ENCODE measurements at places on chromosomes 2 and 18.
A peak's percentile ranks its signal among the peaks of the same experiment; 100 is the strongest.

DNA sequence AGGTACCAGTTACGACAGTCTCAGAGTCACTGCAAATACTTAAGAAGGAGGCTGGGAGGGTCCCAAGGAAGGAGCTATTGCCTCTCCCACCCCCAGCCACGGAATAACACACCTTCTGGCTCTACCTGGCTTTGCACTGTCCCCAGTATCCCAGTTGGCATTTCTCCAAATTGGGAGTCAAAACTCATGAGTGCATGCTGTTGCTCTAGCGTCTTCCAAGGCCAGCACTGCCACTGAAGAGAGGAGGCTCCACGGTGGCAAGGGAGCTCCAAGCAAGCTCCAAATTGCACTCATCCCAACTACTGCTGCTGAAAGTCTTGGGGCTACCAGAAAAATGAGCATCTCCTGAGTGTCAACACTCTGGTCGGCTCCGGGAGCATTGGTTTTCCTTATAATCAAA is 1.6 kb downstream of the SCTR start:
- DNase-seq, result no peak

- DNase-seq, result no peak
Measured at GRCh38 chr2:155332016-155332415, 633.5 kb downstream of the KCNJ3 start.

- no peak for DNase-seq
Measured at GRCh38 chr18:38900445-38900844, 1334.8 kb upstream of the CELF4 start.

- no peak for DNase-seq
Measured at GRCh38 chr18:26208977-26209376, 17.3 kb upstream of the TAF4B start.

DNA sequence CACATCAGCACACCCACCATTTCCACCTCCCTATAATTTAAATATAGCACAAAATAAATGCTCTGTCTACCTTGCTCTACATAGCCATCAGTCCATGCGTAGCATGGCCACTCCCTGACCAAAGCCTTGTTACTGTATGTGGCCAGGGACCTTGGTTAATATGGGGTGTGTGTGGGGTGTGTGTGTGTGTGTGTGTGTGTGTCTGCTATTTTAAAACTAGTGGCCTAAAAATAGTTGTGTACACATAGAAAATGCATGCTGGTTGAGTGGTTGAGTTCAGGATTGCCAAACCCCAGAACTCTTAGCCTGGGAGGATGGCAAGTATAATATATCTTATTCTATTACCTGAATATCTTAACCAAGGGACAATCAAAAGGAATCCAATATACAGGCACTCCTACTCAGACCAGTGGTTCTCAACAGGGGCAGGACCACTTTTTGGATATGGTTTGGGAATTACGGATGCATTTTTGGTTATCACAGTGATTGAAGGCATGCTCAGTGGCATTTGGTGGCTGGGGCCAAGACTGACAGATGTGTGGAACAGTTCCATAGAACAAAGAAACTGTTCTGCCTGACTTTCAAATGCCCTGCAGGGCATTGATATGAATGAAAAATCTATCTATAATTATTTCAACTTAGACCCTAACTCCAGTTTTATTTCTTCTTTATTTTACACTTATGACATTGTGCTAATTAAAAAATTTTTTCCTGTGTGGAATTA is 72.3 kb upstream of the PSME4 start:
- no peak for DNase-seq

DNA sequence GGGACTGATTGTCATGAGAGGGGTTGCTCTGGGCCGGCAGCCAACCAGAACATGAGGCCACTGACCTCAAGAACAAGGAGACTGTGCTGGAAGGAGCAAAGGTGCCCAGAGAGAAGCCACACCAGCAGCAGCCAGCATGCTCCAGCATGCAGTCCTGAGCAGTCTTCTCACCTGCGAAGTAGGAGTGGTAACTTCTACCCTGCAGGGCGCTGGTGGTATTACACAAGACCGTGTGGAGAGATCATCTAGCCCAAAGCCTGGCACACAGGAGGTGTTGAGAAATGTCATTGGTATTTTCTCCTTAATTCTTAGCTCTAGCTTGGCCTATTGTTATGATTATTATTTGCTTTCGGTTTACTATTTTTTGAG is 132.7 kb downstream of the TSN start:
- DNase-seq, result peak; percentile 31

DNA sequence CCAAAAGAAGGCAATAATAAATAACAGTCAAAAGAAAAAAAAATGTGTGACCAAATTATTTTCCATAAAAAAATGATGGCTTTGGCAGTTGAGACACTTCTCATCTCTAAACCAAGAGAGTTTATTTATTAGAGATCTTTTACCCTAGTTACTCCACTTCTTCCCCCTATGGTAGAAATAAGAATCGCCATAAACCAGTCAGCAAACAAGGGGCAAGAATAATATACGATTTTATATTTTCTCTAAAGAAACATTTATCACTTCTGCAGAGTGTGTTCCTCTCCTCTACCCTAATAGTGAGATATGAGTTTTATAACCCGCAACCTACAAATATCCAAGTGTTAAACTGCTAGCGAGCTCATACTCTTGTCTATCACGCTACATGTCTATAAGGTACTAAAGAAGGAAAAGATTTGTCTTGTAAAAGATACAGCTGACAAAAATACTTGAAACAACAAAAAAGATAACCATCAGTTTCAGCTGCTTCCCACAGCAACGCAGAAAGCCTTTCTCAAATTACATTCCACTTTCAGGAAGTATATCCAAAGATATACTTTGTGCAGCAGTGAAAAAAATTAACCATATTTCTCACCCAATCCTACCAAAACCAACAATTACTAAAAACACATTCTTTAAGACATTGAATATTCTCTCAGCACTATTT is 2.3 kb downstream of the RNF103 start:
- DNase-seq, result no peak

DNA sequence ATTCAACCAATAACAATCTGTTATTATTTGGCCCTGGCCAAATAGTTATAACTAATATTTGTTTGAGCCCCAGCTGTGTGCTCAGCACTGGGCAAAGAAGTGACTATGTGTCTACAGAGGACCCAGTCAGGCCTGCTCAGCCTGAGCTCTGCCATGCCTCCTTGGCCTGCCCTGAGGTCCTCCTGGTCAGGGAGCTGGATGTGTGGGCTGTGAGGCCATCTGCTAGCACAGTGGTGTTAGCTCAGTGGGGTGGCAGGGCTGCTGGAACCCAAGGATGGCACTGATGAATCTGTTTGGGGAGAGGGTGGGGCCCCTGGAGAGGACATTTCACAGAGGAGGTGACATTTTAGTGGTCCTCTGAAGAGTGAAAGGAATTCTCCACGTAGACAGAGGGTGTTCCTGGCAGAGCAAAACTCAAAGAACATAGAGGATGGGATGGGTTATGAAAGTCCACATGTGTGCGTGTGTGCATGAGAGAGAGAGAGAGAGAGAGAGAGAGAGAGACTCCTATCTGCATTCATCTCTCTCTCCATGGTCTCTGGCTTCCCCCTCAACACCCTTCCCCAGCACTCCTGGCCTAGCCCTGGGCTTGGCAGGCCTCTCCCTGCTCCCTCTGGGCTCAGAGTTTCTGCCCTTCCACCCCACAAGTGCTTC is 21.2 kb upstream of the ATOH8 start:
- no peak for DNase-seq

- DNase-seq, result no peak
Measured at GRCh38 chr2:43898838-43899346, 60.1 kb downstream of the ABCG8 start.

DNA sequence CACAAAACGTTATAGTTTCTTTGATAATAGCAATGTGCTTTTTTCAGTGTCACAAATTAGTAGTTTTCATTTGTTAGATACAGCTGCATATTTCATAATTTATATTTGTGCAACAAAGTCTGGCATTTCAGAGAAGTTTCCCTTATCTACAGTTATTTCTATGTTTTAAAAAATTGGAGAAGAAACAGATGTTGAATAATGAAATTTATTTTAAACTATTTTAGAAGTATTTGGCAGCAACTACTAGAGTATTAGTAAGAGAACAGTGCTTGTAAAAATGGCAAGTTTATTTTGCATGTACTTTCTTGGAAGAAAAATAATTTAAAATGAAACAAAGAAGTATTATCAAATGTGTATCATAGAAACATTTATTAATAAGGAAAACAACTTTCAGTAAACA is 68.6 kb upstream of the COL5A2 start:
- no peak for DNase-seq

GRCh38 chr18:9927392-9928063 is 13.7 kb downstream of the VAPA start:
- no peak for DNase-seq

- no peak for DNase-seq
Measured at GRCh38 chr2:140696449-140696848, 1434.4 kb downstream of the LRP1B start.

DNA sequence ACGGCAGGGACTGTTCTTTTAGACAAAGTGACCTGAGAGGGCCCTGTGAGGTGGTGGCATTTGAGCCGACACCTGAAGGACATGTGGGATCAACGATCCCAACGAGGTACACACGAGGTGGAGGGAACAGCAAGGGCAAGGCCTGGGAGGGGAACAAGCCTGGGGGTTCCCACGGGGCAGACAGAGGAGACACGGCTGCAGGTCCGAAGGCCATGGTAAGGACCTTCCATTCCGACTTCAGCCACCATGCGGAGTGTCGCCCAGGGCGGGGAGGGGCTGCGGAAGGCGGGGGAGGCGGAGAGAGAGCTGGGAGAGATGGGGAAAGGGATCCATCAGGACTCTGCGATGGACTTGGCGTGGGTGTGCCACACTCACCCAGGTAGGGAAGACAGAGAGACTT is 151.8 kb downstream of the HDAC4 start:
- no peak for DNase-seq

- DNase-seq, result no peak
Measured at GRCh38 chr2:9077691-9078090, 74.2 kb upstream of the MBOAT2 start.

DNA sequence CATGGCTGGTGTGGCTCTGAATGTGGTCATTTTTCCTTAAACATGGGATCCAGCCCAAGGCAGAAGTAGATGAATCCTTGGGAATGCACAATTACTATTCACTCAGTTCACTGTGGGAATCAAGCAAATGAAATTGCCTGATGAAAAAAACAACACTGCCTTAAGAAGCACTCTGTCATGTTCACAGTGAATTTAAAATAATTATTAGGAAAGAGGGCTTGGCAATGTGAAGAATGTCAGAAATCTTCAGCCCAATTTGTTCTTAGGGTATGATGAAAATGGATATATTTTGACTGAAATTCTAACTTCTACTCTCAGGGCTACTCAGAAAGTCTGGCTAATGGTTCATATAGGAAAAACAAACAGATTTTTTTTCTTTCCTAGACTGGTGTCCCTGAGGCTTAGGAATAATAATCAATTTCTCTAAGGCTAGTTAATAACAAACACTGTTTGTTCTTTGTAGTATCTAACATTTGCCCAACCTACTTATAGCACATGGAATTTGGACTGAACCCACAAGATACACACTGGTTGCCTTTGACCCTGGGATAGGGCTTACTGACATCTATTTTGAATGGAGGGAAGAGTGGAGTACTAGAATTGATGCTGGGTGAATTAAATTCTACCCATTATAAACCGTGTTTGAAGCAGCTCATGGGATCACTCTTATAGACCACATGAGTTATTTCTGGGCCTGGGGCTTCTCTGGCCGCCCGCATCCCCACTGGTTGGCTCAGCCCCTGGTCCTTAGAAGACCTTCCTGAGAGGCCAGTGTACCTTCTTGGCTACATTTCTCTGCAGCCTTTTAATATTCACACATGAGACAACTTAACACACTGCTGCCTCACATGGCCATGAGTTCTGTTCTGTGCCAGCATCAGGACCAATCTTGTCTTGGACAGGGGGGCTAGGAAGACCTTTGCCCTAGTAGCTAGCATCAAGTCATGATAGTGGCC is 8.3 kb upstream of the MRPL33 start:
- DNase-seq, result no peak

DNA sequence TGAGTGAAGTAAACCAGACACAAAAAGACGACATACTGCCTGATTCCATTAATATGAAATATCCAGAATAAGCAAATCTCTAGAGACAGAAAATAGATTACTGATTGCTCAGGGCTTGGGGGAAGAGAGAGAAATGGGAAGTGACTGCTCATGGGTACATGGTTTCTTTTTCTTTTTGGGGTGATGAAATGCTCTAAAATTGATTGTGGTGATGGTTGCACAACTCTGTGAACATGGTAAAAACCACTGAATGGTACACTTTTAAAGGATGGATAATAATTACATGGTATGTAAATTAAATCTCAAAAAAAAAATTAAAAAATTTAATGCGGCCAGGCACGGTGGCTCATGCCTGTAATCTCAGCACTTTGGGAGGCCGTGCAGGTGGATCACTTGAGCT is 39.3 kb downstream of the RPL31 start:
- DNase-seq, result no peak

- no peak for DNase-seq
Measured at GRCh38 chr2:75960472-75961009, 249.8 kb upstream of the GCFC2 start.

DNA sequence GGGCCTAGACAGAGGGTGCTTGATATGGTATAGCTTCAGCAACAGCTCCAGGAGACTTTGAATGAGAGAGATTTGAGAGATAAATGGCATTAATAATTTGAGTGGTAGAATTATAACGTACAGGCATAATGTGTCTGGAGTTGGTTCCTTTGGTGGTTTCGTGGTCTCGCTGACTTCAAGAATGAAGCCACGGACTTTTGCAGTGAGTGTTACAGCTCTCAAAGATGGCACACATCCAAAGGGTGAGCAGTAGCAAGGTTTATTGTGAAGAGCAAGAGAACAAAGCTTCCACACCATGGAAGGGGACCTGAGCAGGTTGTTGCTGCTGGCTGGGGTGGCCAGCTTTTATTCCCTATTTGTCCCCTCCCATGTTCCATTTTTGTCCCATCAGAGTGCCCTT is 23.1 kb downstream of the PDCD1 start:
- DNase-seq, result no peak

DNA sequence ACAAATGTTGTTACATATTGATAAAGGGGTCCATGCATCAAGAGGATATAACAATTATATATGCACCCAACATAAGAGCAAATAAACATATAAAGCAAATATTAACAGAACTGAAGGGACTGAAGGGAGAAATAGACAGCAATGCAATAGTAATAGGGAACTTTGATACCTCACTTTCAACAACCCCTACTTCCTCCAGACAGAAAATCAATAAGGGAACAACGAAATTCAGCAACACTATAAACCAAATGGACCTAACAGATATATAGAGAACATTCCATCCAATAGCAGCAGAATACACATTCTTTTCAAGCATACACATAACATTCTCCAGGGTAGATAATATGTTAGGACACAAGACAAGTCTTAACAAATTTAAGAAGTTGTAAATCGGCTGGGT is 71.7 kb downstream of the L3MBTL4 start:
- no peak for DNase-seq
